Activated T-helper 17 cell treated with anti-CD3 and anti-CD28 coated beads, Interleukin-2, amount 50 U/mL, for 72 hours (primary cell): ENCODE measurements at places on chromosomes 4 and X. TPM values are rescaled to one million over a fixed set of nuclear protein-coding genes. Genes with fewer than 3 reads are reported as not detected.

Gene UGT2B17
- total RNA-seq: not detected

DNA sequence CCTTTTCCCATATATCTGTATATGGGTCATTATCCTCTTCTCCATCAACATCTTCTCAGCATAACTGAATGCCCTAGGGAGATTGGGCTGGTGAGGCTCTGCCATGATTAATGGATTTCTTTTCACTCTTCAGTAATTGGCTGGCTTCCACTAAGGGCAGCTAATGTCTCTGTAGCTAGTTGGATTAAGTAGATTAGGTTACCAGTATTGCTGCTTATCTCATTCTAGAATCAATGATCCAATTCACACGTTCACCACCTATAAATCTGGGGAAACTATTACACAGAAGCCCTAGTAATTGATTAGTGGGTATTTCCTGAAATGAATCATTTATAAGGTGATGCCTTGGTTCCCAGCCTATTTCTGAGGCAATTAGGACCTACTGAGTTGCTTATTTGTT lies 94.8 kb downstream of the KDR start:
- no peak for ATAC-seq

Gene YIPF7
- total RNA-seq: 0.34 TPM

DNA sequence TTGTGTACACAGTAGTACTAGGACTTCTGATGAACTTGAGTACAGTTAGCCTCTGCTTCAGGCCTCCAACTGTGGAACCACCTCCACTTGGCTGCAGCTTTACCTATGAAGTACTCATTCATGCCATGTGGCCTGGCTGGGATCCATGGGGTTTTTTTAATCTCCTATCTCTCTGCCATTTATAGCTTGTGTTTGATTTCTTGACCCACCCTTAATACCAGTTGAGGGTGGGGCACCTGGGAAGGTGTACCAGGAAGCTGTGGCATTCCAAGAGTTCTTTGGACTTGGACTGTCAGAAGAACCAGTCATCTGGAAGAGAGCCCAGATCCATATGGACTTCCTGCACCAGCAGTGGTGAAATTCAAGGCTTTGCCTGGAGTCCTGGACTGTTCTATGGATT lies 230.1 kb downstream of the SHROOM3 start:
- no peak for ATAC-seq

- ATAC-seq: no peak
Observed at GRCh38 chr4:21195682-21196081, 495.4 kb downstream of the PACRGL start.

Gene XAGE2
- total RNA-seq: not detected

DNA sequence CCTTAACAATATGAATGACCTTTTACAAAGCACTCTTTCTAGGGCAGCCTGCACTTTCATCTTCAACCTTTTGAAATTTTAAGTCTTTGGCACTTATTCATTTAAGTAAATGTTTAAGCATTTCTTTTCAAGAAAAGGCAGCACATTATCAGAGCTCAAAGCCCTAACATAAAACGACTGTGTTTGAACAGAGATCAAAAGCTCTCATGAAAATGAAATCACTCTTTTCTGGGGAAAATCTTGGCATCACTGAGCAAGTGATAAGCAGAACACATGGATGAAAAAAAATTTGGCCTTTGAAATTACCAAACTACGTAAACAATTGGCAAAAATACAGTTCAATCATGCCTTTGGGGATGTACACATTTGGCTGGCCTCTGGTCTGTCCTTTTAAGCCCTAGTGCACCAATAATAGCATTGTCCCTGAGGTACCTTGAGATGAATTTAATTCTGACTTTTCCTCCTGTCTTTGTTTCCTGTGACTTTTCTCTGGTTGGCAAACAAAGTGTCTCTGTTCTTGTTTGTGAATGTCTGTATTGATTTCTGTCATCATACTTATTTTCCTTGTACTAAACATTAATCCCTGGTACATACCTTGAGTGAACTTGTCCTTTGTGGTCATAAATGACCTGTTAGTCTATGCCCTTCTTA lies 12.9 kb upstream of the ODAM start:
- ATAC-seq: no peak

DNA sequence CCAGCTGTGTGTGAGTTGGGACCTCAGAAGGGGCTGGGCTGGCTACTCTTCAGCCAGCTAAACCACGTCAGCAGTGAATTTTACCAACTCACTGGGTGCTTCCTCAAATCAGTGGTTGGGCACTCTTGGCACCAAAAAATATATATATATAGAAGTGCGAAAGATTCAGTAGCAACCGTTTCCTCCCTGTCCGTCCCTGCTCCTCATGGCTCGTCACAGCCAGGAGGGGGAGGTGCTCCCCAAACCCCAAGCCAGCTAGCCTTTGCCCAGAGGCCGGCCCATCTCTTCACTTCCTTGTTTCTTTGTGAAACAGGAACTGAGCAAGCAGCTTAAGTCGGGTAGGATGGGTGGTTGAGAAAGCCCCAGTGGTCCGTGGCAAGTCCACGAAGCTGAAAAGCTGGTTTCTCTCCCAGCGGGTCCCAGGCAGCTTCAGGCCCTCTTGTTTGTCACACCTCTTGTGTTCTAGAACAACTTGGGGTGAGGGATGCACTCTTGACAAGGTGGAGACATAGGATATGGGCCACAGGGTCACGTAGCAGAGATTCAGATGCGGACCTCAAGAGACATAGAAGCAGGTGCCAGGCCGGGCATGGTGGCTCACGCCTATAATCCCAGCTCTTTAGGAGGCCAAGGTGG lies 6.8 kb upstream of the SASH3 start:
- peak; percentile 64 for ATAC-seq

- no peak for ATAC-seq
Observed at GRCh38 chr4:43112139-43112538, 219.6 kb downstream of the GRXCR1 start.

- ATAC-seq: no peak
Observed at GRCh38 chr4:148263802-148264201, 178.4 kb downstream of the NR3C2 start.

DNA sequence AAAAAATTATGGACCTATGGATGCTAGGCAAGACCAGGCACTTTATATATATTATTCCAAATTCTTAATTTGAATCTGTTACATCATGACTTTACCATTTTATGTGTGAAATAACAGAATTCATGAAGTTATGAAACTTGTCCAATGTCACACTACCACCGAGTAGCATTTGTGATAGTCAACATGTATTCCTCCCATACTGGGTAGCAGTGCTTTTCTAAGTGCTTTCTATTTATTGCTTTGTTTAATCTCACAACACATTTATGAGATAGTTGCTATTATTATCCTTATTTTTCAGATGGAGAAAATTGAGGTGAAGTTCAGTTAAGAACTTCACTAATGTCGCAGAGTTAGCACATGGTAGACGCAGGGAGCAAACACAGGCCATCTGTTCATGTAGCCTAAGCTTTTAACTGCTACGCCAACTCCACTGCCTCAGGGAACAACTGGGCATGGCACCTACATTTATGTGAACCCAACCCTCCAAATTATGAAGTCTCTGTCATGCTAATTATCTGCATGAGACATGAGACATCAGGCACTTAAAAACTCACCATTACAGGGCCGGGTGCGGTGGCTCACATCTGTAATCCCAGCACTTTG lies 20.8 kb downstream of the GUCY1A1 start:
- no peak for ATAC-seq

DNA sequence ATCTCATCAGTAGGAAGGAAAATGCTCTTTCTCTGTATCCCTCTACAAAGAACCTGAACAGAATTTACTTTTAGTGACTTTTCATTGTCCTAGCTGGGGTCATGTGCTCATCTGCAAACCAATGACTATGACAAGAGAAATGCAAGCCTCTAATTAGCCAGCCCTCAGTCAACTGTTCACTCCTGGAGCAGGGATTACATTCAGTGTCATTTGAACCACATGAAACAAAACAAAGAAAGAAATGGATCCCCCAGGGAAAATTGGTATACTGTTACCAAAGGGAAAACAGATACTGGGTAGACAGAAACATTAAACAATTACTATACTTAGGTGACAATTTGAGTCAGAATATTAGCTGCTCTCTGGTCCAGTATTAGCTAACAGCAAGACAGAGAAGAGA lies 173.6 kb downstream of the RCHY1 start:
- no peak for ATAC-seq

GRCh38 chrX:31807165-31807564 lies 735.3 kb upstream of the FTHL17 start:
- no peak for ATAC-seq

DNA sequence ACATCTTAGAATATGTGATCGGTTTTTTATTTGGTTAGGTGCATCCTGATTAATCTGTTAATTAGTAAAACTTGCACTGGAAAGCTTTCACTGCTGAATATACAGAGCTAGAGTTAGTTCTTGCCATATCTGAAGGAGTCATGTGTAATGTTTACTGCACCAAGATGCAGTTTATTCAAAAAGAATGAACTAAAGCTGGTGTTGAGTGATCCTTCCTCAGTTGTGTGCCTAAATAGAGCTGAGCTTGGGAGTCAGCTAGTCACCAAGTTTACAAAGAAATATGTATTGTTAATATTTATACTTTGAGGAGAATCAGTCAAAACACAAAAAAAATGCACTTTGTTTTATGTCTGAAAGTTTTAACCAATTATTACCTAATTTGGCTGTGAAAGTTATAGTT lies 54.1 kb upstream of the FHDC1 start:
- ATAC-seq: no peak

DNA sequence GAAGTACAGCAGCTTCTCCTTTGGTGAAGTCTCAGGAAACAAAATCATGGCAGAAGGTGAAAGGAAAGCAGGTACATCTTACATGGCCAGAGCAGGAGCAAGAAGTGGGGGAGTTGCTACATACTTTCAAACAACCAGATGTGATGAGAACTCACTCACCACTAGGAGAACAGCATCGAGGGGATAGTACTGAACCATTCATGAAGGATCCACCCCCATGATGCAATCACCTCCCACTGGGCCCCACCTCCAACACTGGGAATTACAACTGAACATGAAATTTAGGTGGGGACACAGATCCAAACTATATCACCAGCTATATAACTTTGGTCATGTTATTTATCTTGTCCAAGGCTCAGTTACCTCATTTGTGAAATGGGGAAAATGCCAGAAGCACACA lies 159.4 kb downstream of the OPHN1 start:
- ATAC-seq: no peak

GRCh38 chrX:105872941-105873340 lies 50.6 kb downstream of the NRK start:
- ATAC-seq: no peak

DNA sequence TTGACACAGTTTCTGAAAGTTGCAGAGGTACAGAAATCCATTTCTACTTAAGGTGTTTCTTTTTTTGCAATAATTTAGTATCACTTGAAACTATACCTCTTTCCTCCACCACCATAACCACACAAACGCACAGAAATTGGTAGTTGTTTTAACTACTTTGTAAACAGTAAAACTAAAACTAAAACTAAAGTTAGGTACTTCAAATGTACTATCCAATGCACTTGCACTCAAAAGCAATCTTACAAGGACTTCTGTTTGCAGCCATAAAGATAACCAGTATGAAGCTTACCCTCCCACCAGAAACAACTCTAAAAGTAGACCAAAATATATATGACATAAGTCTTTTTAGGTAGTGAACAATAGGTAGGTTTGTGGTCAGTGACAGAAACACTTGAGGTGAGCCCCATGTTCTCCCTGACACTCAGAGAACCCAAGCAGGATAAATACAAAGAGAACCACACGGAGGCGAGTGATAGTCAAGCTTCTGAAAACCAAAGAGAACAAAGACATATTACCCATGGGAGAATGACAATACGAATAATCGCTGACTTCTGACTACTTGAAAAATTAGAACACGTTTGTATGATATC lies 72.2 kb upstream of the VBP1 start:
- ATAC-seq: peak; percentile 32

Gene HELQ
- 11.4 TPM for total RNA-seq

DNA sequence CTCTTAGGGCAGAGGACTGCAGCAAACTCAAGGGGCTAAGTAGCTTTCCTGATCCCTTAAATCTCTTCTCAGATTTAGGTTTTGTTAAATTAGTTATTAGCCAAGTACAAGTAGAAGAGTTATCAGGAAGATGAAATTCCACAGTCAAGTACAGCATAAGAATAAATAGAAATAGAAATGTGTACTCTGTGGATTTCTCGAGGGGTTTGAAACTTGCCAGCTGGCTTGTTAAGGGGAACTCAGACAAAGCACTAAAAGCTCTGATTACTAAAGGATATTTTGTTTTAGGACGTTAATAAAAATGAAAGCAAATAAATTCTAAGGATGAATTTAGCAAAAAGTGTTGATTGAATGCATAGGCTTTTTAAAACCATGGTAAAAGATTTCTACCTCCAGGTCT lies 654.6 kb downstream of the RAPGEF2 start:
- no peak for ATAC-seq

- no peak for ATAC-seq
Observed at GRCh38 chr4:17296921-17297890, 214.7 kb downstream of the QDPR start.

DNA sequence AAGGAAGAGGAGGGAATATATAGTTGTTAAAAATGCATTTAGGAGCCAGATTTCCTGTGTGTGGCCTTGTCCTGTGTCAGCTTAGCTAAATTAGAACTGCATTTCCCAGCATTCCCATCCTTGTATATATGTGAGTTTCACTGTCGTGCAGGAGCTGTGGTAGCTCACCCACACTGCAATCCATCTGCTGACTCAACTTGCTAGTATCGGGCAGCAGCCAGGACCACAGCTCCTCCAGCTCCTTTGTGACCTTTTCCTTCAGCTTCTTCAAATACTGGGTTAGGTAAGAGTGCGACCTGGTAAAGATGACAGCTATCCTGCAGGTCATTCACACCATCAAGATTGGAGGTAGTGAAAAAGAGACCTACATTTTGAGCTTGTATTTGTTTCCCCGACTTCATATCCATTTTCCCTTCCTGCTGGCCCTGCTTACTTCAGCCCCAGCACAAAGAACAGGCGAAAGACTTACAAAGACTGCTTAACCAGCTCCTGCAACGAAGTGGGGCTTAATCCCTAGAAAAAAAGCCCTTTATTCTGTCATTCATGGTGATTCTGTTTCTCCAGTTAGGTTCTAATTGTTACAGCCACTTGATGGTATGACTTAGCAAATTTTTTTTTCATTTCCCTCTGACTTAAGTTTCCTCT lies 11.4 kb downstream of the ASIC5 start:
- no peak for ATAC-seq

- no peak for ATAC-seq
Observed at GRCh38 chr4:2101346-2102044, 42.4 kb downstream of the NAT8L start.

- ATAC-seq: no peak
Observed at GRCh38 chr4:184961660-184962059, 56.6 kb upstream of the HELT start.

GRCh38 chr4:168883513-168883912 lies 126.5 kb downstream of the CBR4 start:
- ATAC-seq: no peak

GRCh38 chr4:173272996-173273395 lies 61.2 kb downstream of the HMGB2 start:
- ATAC-seq: no peak

DNA sequence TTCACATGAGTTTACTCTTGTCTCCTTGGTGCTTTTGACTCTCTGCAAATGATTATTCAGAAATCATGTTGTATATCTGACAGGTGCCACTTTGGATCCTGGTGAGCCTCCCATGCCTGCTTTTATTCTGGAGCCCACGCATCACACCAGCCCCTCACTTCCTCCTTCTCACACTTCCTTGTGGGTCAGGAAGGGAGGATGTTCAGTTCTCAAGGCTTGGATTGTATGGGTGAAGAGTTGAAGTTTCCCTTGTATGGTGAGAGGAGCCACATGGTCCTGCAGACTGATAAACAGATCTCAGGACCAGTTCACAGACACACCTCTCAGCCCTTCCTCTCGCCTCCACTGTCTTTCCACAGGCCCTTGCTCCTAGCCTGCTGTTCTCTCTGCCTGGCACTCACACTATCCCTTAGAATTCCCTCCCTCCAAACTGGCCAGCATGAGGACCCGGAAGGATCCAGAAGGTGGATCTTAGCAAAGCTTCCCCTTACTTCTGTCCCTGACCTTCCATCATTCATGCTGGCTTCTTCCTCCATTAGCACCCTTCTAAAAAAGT lies 92.1 kb downstream of the STK32B start:
- no peak for ATAC-seq
